Kidney tubule cell (primary cell): ENCODE measurements at places on chromosomes 2 and 18.
A peak's percentile ranks its signal among the peaks of the same experiment; 100 is the strongest.

GRCh38 chr2:169397697-169398096 lies 35.4 kb upstream of the LRP2 start:
- DNase-seq: peak; percentile 14

DNA sequence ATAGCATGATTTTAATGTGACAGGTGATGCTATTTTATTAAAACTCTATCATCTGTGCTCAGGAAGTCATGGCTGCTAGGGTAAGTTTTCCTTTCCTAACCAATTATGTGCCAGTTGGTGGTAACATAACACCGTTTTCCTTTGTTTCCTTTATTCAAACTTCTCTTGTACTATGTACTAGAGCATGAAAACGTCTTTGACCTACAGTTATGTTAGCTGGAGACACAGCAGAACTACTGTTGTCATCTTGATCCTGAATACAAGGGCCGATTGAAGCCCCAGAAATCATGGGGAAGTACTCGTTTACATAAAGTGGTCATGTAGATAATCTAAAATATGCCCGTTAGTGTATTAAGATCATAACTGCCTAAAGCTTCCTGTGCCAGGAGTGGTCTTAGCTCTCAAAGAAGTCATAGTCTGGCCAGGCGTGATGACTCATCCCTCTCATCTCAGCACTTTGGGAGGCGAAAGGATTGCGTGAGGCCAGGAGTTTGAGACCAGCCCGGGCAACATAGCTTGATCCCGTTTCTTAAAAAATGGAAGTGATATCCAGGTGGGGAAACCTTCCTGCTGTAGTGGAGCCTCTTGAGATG lies 20.5 kb downstream of the NEDD4L start:
- DNase-seq: no peak

- DNase-seq: no peak
Observed at GRCh38 chr2:156110890-156111289, 221.6 kb downstream of the NR4A2 start.

DNA sequence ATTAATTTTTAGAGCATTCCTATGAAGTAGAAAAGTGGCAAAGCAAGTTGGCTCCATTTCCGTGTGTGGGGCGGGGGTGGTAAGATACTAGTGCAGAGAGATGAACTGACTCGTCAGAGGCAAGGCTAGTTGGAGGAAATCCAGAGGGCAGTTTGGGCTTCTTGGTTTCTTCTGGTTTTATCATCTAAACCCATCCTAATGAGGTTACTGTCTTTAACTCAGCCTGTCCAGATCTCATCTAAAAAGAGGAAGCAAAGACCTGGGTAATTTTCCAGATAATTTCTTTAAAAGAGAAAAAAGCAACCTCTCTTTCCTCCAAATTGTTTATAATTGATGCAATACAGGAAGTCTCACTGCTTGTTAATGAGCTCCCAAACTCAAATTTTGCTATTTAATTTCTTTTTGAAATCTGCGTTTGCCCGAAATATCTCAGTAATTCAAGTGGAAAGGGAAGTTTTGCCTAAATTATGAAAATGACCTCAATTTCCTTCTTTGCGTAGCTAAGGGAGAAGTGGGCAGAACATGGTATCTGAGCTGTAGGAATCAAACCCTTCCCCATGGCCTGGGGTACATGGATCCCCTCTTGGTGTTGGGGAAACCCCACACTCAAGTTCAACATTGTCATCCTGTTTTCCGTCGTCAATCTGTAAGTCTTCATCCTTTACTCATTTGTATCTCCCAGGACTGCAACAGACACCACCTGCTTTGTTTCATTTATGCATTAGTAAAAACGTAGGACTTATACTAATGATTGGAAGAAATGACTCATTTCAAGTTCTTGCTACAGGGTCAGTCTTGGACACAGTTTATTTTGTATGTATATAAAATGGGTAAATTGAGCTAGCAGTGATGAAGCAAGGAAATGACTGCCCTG lies 89.1 kb upstream of the KLF7 start:
- peak; percentile 56 for DNase-seq

DNA sequence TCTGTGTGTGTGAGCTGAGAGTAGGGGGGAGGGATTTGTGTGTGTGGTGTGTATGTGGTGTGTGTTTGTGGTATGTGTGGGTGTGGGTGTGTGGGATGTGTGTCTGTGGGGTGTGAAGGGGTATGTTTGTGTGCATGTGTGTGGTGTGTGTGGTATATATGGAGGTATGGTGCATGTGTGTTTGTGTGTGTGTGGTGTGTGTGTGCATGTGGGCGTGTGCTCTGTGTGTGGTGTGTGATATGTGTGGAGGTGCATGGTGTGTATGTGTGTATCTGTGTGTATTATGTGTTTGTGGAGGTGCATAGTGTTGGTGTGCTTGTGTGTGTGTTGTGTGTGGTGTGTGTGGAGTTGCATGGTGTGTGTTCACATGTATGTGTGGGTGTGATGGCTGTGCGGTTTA lies 106.0 kb downstream of the CMPK2 start:
- no peak for DNase-seq

DNA sequence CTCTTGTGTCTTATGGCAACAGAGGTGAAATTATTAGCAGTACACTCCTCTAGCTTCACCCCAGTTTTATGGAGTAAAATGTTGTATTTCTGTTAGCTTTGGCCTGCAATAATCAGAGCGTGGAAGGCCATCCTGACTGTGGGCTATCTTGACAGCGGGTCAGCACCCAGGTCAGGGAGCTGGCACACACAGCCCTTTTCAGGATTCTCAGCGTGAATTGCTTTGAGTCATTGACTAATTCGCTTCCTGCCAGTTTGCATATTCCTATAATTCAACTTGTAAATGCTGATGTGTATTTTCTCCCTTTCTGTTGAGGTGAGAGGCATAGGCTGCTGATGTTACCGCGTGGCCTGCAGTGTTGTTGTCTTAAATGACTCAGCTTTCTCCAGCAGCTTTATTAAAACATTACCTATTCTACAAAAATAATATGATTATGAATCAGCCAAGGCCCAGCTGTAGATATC lies 109.6 kb upstream of the EML6 start:
- DNase-seq: peak; percentile 92

DNA sequence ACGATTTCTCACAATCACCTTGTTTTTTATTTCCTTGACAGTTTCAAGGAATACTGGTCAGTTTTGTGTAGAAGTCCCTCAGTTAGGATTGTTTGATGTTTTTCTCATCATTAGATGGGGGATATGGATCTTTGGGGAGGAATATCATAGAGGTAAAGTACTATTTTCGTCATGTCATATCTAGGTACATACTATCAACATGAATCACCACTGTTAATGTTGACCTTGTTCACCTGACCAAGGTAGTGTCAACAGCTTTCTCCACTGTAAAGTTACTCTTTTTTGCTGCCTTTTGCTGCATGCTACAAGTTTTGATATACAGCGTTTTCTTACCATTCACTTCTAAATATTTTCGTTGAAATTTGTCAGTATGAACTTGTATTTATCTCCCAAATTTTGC lies 32.7 kb downstream of the NLRC4 start:
- peak; percentile 14 for DNase-seq

DNA sequence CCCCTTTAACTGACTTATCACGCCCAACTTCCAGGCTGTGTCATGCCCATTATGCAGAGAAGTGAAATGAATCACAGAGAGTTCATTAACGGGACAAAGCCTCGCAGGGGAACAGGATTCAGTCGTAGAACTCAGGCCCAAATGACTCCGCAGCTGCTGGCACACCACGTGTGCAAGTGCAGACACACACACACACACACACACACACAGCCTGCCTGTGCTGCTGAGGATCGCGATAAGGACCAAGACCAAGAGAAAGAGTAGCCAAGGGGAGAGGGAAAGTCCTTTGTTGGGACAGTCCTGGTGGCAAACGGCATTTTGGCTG lies 90.0 kb upstream of the TAF1B start:
- DNase-seq: peak; percentile 95

DNA sequence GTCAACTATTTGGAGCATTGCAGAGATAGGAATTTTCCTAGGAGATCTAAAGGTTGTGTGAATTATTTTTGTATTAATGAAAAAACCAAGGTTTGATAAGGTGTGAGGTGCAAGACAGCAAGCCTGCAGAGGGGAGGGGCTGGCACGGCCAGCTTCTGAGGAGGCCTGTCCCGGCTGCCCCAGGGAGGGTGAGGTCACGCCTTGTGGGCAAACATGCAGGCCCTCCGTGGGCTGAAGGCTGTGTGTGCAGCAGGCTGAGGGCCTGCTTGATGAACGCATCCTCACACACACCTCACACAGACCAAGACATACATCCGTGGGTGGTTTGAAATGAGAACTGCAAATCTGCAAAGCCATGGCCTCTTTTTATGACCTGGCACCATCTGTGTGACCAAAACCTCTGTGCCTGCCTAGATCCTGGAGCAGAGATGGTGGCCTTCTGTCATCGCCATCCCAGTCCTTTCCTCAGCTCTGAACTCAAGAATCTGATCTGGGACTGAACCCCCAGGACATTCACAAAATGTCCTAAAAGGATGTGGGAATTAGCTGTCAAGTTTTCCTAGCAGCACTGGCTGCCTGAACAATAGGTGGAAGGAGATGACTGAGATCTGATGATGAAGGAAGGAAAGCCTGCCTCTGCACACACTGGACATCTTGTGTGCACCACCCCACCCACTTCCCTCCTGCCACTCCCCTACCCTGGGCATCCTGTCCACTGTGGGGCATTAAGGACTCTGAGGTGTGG lies 102.4 kb upstream of the MGAT4A start:
- no peak for DNase-seq

DNA sequence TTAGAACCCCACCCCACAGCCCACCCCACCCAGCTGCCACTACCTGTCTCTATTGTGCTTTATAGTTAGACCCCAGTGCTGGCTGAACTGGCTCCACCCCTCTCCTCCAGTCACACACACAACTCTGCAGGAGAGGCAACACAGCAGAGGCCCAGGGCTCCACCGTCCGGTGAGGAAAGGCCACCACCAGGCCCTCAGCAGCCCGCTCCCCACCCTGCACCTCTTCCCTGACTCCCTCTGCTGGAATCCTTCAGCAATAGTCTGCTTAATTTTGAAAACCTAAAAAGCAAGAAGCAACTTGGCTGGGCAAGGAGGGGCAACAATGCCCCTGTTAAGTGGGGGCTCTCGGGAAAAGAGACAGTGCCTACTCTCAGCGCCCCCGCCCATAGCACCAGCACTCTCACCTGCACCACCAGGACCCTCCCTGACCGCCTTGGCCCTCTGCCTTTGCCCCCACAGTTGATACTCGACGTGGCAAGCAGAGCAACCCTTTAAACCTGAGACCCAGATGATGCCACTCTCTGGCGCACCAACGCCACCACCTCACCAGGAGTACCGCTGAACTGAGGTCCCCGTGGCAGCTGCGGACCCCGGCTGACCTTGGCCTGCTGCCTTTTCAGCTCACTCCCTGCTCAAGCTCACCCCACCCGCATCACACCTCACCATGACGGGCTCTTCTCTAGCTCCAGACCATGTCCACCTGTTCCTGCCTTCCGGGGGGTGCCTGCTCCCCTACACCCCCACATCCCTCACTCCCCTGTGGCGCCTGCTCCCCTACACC lies 45.7 kb downstream of the NDUFA10 start:
- no peak for DNase-seq
